Stimulated activated CD8-positive, alpha-beta memory T cell treated with anti-CD3 and anti-CD28 coated beads, Interleukin-15, amount 100 ng/mL, for 4 hours (primary cell): ENCODE measurements at places on chromosomes 7 and 10.

DNA sequence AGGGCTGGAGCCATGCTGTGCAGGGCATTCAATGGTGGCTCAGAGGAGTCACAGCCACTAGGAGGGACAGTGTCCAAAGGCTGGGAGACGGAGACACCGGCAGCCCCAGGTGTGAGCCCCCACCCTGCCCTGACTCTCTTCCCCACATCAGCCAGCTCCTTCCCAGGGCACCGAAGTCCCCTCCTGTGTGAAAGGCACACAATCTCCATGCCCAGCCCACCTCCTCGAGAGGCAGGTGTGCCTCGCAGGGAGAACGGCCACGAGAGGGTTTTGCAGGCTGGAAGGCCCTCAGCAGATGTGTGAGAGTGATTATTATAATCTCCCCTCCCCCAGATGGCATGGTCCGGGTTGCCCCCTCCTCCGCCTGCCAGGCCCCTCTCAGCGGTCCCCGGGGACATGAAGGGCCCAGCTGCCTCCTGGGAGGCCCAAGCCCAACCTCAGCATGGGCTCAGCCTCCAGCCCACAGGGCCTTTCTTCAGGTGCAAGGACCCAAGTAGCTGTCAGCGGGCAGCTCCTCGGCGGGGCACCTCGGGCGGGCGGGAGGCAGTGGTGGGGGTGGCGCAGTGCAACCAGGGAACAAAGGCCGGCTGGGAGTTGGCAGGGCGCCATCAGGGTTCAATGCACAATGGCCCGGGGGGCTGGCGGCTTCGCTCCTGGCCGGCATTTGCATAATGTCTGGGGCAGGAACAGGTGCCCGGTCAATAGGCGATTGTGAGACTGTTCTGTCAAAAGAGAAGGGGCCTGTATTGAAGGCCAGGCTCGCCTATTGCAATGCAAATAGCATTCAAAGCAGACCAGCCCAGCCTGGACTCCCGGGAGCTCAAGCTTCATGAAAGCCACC is 155.3 kb upstream of the ZMIZ1 start:
- no peak for DNase-seq

- DNase-seq: no peak
Measured at GRCh38 chr10:120336306-120336910, 120.6 kb upstream of the PLPP4 start.

DNA sequence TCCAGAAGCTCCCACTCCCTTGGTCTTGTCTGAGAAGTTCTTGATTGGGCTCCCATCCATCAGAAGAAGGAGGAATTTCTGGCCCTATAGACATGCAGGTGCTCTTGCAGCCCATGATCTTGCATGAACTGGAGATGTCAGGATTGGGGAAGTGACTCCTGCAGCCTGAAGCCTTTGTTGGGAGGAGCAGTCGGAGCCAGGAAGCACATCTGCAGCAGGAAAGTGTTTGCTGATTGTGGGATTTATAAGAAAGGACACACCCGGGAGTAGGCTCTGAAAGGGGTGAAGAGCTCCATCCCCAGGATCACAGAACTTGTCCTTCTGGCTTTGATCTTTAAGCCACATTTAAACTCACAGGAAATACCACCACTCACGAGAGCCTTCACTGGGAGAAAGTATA is 185.2 kb downstream of the DYNC1I1 start:
- DNase-seq: no peak

GRCh38 chr7:41885748-41886147 is 182.9 kb upstream of the INHBA start:
- no peak for DNase-seq

DNA sequence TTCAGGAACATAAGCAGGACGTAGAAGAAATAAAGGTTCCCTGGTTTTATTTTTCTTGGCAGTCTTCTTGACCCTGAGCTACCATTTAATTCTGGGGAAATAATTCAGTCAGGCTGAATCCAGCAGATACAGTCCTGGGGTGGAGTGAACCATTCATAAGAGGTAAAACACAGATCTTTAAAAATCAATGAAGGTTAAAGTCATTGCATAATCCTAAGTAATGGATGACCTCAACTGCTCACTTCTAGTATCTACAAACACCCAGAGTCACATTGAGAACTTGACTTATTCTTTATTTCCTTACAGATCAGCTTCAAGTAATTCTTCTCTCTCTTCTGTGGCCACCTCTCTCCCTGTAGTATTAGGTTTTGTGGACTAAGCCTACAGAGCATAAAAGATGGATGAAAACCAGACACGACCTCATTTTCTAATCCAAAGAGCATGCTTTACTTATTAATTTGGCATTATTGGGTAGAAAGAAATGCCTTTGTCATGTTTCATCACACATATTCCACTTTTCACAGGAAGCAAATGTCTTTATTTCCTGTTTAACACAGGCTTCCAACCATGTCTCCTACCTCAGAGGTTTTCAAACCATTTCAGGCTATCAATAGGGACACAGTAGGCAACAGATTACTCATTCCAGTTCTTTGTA is 182.3 kb upstream of the IMMP2L start:
- DNase-seq: no peak

GRCh38 chr7:155752756-155753445 is 59.4 kb downstream of the SHH start:
- DNase-seq: no peak

GRCh38 chr7:11272352-11272751 is 298.7 kb downstream of the PHF14 start:
- no peak for DNase-seq

DNA sequence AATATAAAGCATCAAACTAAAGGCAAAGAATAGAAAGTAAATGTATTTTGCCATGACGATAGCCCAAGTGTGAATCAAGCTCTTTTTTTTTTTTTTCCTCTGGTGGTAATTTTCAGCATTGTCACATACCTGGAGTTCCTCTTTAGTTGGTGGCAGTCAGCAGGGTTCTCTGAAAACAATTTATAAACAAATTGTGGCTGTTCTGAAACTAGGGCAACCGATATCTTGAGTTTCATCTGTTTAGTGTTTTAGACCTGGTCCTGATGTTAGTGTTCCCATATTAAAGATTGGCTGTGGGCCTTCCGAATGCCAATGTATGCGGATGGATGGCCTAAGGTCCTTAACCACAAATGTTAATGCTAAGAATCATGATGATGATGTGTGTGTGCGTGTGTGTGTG is 713.1 kb downstream of the GATA3 start:
- DNase-seq: no peak

GRCh38 chr7:75621124-75621523 is 117.6 kb downstream of the HIP1 start:
- no peak for DNase-seq

- no peak for DNase-seq
Measured at GRCh38 chr10:6595499-6595898, 15.4 kb upstream of the PRKCQ start.

DNA sequence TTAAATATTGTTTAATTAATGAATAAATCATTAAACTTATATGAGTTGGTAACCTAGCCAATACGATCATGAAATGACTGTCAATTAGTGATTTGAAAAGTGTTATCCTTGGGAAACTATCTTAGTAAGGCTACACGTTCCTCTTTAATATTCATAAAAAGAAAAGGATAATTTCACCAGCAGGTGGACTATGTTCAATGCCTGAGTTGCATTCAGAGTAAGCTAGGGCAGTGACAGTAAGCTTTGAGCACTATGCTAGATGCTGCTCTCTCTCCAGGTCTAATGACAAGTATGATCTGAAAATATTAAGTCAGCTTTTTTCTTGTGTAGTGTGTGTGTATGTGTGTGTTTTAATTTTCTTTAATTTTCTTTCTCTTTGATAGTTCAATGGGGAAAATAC is 486.3 kb upstream of the PCDH15 start:
- DNase-seq: no peak

DNA sequence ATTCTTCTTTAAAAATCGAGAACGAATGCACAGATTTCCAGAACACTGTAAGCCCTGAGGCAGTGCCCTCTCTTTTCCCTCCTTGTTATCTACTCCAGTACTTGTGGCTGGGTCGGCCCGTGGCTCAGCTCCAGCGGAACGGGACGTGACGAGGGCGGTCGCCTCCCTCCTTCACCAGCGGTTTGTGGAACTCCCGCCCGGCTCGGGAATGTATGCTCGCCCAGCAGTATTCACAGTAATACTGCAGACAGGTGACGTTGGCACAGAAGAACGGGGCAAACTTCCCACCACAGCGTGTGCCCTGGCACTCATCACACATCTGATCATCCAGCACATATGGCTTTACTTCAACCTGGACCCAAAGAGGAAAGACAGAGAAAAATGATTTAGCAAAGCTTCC is 128.5 kb downstream of the BTAF1 start:
- DNase-seq: no peak

DNA sequence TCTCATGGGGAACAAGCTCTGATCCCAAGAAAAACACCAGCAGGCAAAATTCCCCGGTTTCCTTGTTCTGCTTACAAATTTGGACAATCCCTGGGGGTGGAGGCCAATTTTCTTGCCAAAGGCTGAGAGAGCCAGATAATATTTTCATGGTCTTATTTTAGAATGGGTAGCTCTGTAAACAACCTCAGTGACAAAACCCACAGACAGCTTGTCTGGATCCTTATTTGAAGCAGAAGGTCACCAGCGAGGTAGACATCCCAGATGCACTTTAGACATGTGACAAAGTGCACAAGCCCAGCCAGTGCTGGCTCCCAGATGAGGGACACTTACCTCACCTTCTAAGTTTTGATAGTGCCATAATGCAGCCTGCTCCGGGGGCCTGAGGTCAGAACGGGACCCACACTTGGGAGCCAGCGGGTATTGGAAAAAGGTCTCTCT is 102.6 kb upstream of the DDC start:
- no peak for DNase-seq

GRCh38 chr10:58104351-58104751 is 163.3 kb downstream of the IPMK start:
- no peak for DNase-seq

DNA sequence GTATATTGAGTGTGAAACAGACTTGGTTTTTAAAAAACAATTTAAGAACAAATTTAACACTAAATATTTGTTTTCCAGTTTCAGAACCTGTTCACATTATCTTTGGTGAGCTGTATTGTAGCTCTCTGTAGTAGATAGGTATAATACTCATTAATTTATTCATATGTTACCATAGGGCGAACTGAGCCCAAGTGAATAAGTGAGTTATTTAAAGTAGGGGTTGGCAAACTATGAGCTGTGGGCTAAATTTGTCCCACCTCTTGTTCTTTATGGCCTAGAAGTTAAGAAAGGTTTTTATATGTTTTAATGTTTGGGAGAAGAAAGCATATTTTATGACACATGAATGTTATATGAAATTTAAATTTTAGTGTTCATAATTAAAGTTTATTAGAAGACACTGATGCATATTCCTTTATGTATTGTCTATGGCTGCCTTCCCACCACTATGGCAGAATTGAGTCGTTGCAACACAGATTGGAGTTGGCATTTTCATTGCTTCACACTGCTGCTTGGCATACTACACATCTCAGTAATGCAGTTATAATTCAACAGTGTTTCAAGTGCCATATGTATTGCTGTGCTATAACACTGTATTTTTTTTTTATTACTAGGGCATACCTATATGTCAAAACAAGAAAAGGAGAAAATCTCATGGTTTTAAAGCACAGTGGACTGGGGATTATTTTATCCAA is 146.5 kb downstream of the ADK start:
- no peak for DNase-seq

DNA sequence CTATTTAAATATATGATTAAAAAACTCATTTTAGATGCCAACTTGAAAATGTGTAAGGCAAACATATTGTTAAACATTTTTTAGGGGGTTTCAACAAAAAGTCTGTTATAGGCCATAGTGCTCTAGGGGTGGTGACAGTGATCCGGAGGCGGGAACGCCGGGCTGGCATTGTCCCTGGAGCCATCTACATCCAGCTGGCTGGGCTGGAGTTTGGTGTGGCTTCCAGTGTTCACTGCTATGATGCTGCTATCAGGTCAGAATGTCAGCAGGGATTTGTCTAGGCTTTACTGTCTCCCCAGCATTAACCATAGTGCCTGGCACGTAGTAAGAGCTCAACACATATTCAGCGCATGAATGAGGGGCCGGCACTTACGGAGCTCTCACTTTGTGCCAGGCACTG is 1.9 kb upstream of the SLC18A2 start:
- DNase-seq: no peak

DNA sequence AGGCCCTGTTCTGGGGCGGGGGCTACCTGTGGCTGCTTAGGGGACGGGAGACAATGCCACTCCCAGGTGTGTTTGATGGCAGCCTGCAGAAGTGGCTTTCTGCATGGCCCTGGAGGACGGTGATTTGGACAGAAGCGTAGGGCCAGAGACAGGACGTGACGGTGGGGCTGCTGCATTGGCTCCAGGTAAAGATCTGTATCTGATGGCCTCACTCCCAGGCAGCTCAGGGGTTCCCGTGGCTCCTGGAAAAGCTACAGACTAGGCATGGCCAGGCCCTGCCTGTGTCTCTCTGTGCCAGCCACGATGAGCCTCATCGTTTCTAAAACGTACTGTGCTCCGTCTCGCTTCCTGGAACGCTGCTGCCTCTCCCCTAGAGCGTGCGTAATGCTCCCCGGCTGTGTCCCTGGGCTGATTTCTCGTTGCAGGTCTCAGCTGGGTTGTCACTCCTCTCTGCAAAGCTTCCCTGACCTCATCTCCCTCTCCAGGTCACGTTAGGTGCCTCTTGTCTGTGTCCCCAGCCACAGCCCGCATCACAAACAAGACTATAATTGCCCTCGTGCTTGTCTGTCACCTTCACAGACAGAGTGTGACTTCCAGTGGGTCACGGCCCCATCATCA is 12.6 kb downstream of the GTF2IRD1 start:
- DNase-seq: no peak

- DNase-seq: no peak
Measured at GRCh38 chr10:78745441-78745840, 323.3 kb upstream of the ZMIZ1 start.

- DNase-seq: no peak
Measured at GRCh38 chr7:43570688-43571365, 12.1 kb upstream of the STK17A start.

DNA sequence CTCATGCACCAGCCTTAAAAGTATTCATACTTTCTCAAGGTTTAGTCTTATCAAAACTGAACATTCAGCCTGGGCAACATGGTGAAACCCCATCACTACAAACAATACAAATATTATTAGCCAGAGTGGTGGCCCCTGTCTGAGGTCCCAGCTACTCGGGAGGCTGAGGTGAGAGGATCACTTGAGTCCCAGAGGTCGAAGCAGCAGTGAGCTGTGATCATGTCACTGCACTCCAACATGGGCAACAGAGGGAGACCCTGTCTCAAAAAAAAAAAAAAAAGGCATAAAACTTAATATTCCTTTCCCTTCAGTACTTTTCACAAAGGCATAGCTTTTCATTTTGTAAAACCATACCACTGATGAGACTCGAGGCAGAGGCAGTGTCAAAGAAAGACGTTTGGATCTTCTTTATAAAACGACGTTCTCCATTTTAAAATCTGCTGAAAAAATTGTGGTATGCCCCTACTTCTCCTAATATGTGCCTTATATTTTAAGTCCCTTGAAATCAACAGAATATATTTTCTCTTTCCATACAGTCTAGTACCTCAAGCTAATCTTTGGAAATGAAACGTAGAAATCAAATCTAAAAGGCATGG is 1.9 kb downstream of the NSUN6 start:
- DNase-seq: no peak

GRCh38 chr7:1939434-1940401 is 269.6 kb downstream of the ELFN1 start:
- no peak for DNase-seq

GRCh38 chr7:47232751-47233412 is 349.0 kb downstream of the TNS3 start:
- DNase-seq: no peak

GRCh38 chr7:105768898-105769507 is 107.4 kb downstream of the ATXN7L1 start:
- DNase-seq: no peak
